ENCODE measurements at places on chromosomes 3 and 15. TPM values are rescaled to one million over a fixed set of nuclear protein-coding genes. Genes with fewer than 3 reads are reported as not detected.

AADAC gene
- 0.27 TPM for total RNA-seq

HEG1 gene
- total RNA-seq, result 106 TPM

LRRC34 gene
- 2.5 TPM for total RNA-seq

SLC30A4 gene
- total RNA-seq, result 3.8 TPM

CELSR3 gene
- 0.71 TPM for total RNA-seq

CTXND1 gene
- not detected for total RNA-seq

LIPH gene
- not detected for total RNA-seq

GOLGA8S gene
- 0.55 TPM for total RNA-seq

EOMES gene
- not detected for total RNA-seq

CTXN2 gene
- total RNA-seq, result 0.14 TPM

DNA sequence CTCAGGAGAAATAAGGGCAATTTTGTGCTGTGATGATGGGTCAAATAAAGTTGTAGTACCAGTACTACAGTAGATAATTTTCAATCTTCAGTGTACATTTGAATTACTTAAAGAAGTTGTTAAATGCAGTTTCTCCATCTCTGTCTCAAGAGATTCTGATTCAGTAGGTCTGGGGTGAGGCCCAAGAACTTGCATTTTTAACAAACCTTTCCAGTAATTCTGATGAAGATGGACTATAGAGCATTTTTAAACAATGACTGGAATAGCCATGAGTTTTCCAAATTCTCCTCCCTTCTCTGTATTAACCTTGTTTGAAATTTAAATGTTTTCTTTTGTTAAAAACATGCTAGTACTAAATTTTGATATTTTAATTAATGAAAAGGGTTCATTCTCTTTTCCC lies 127.0 kb upstream of the CD96 start:
- no peak for DNase-seq

GRCh38 chr3:19348941-19349564 lies 200.7 kb downstream of the KCNH8 start:
- DNase-seq, result no peak

GRCh38 chr3:126135406-126136076 lies 44.8 kb downstream of the ALDH1L1 start:
- DNase-seq, result no peak

DNA sequence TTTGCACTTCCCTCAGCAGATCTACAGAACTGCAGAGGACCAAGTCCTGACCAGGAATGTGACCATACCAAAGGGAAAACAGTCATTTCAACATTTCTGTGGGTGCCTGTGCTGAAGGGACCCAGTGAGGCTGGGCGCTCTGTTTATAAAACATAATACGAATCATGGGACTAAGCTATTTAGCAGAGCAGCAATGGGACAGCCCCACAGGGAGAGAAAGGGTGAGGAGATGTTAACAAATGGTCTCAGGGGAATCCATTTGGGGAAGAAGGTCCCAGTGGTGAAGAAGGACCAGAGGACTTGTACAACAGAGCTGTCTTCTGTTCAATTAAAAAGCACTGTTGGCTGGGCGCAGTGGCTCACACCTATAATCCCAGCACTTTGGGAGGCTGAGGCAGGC lies 1025.4 kb downstream of the FHIT start:
- no peak for DNase-seq

DNA sequence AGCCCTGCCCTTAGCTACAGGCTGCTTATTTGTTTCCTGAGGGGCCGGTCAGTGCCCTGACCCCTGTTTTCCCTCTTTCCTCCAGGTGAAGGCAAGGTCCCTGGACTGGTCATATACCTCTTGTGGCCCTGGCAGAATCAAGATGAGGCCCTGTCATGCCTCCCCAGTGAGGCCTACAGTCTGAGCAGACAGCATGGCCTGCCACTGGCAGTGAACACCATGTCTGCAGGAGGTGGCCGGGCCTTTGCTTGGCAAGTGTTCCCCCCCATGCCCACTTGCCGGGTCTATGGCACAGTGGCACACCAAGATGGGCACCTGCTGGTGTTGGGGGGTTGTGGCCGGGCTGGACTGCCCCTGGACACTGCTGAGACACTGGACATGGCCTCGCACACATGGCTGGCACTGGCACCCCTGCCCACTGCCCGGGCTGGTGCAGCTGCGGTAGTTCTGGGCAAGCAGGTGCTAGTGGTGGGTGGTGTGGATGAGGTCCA lies 1.2 kb downstream of the KLHDC8B start:
- peak; percentile 30 for DNase-seq

DNA sequence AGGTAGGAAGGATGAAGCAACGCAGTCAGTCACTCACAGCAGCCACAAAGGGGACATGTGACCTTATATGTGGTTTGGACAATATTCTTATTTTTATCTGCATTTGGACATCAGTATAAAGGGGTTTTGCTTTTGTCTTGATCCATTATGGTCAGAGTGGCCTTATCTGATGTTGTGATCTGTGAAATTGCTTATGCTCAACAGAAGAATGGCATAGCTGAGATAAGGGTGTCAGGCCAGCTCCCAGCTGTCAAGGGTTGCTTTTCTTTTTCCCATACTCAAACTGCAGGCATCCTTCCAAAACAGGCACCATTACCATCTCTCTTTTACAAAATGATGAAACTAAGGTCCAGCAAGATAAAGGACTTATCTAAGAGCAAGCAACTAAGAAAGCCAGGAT lies 28.1 kb downstream of the DCLK3 start:
- DNase-seq, result no peak

All from endothelial cell of umbilical vein (primary cell).